ENCODE measurements at places on chromosomes 4 and X.
A peak's percentile ranks its signal among the peaks of the same experiment; 100 is the strongest.

- DNase-seq: no peak
Measured at GRCh38 chr4:100819505-100819904, 301.7 kb upstream of the EMCN start.

GRCh38 chrX:13506574-13506973 lies 62.8 kb upstream of the EGFL6 start:
- peak; percentile 28 for DNase-seq

- no peak for DNase-seq
Measured at GRCh38 chrX:110032534-110033147, 29.7 kb downstream of the TMEM164 start.

- DNase-seq: no peak
Measured at GRCh38 chr4:47974566-47974965, 41.9 kb downstream of the CNGA1 start.

DNA sequence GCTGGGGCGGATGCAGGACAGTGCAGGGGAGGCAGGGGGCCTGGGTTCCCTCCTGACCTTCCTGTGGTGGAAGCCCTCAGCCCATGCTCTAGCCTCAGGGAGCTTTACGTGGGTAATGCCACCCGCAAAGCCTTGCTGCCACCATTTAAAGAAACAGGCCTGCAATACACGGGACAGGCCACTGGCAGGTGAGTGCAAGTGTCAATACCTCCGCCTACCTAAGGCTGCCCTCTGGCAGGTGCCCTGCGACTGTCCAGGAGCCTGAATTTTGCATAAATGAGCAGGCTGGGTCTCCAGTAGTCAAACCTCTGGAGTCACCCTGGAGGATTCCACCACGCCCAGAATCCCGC lies 5.9 kb downstream of the CRMP1 start:
- no peak for DNase-seq

GRCh38 chr4:101186567-101187184 lies 160.7 kb downstream of the PPP3CA start:
- DNase-seq: no peak

GRCh38 chr4:142660728-142661127 lies 185.4 kb downstream of the INPP4B start:
- no peak for DNase-seq

- no peak for DNase-seq
Measured at GRCh38 chrX:44908153-44908552, 35.2 kb downstream of the KDM6A start.

DNA sequence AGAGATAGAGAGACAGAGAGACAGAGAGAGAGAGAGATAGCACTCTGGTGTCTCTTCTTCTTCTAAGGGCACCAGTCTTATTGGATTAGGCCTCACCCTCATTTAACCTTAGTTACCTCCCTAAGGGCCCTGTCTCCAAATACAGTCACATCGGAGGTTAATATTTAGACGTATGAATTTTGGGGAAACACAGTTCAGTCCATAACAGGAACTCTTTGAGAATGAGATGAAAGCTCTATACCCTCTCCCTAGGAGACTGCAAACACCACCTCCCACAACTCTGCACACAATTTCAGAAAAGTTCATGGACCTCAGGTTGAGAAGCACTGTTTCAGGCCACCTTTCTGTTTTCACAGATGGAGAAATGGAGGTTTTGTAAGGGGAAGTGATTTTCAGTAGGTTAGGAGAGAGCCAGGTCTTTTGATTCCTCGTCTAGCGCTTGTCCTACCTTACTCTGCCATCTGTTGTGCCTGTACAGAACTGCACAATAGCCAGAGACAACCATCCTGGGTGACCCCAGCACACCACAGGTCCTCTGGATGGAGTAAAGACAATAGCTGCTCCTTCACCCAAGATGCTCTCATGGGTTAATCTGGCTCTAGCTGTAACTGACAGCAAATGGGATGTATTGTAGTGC lies 16.9 kb upstream of the LOC101059915 start:
- DNase-seq: no peak

- no peak for DNase-seq
Measured at GRCh38 chrX:73561801-73562200, 1.2 kb upstream of the CHIC1 start.

DNA sequence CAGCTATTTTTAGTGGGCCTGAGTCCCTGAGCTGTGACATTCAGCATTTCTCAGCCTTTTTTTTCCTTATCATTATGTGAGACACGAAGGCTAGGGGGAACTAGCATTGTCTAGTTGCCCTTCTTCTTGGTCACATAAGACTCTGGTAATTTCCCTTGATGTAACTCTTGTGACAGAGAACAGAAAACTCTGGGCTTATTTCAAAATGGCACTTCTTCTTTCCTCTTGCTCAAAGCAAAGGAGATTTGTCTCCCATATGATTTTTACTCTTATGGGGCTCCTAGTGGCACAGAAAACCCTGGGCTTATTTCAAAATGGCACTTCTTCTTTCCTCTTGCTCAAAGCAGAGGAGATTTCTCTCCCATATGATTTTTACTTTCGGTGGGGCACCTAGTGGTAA lies 14.7 kb downstream of the ATXN3L start:
- no peak for DNase-seq

GRCh38 chr4:129362691-129363274 lies 266.8 kb downstream of the C4orf33 start:
- peak; percentile 57 for DNase-seq

GRCh38 chrX:148542481-148543255 lies 42.3 kb downstream of the AFF2 start:
- no peak for DNase-seq

DNA sequence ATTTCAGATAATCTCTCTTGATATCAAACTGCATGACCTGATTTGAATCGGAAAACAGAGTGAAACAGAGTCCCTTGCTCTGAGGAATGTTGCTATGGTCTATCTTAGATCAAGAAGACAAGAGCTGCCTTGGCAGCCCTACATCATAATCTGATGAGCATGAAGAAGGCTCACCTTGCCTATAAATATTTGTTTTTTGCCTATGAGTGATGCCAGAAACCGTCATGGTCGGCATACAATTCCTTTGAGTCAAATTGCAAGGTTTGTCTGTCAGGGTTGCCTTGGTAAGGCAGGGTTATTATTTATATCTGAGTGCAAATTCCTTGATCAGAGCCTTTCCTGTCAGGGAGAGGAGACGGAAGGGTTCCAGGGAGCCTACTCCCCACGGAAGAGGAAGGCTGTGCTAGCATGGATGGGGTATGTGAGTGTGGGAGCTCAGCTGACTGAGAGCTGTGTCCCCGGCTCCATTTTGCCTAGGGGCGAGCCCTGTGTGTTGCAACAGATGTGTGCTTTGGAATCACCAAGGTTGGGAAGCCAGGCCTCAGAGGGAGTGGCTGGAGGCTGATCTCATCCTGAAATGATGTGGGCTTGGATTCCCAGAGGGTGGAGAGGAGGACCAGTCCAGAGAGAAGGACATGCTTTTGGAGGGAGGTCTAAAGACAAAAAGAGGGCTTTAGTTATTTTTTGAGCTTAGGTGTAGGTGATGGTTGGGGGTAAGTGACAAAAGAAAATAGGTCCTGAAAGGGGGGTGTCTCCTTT lies 43.6 kb downstream of the RTL9 start:
- no peak for DNase-seq

- no peak for DNase-seq
Measured at GRCh38 chrX:71199252-71200008, 23.6 kb upstream of the GJB1 start.

DNA sequence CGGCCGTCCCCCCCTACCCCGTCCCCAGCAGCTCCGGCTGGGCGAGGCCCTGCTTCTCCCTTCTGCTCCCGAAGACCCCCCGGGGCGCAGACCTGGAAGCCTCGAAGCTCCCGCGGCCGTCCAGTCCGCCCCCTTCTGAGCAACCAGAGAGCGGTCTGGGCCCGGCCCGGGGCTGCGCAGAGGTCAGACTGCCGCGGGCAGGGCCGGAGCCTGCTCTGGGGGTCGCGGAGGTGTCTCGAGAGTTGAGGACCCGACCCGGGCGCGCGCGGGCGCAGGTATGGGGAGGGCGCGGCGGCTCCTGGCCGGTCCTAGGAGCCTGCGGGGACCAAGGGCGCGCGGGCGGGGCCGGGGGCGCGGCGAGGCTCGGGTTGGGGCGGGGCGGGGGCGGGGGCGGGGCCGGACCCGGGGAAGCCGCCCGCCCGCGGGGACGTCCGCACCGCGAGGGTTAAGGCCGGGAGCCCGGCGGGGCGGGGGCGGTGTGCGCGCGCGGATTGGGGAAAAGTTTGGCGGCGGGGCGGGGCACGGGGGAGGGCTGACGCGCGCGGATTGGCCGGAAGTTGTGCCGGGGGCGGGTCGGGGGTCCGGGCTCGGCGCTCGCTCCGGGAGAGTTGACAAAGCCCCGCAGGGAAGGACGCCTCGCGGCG lies at the start of gene FGFRL1:
Gene FGFRL1 (plus strand): TSS at position 605 of the 644 bp plus-strand sequence. CDS start 860 bp downstream, outside the sequence.
- DNase-seq: peak; percentile 73

DNA sequence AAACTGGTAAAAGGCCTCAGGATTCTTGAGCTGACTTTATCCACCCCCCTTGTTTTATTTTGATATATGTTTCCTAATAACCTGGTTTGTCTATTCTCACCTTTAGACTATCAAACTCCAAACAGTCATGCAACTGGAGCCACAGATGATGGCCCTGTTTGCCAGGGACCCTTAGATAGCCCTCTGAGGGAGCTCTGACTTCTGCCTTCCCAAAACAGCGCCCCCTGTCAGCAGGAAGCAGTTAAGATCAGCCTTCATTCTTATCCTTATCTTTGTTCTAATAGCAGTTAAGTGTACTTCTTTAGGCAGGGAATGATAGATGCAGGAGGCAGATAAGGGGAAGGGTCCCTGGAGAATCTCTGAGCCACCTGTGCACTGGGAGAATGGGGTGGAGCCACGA lies 27.5 kb upstream of the CXCL13 start:
- no peak for DNase-seq

GRCh38 chr4:54840992-54841768 lies 183.4 kb downstream of the KIT start:
- DNase-seq: no peak

- no peak for DNase-seq
Measured at GRCh38 chr4:24923550-24923949, 10.7 kb upstream of the CCDC149 start.

- DNase-seq: no peak
Measured at GRCh38 chrX:103616676-103617186, 9.0 kb downstream of the TCEAL3 start.

- DNase-seq: no peak
Measured at GRCh38 chr4:60611762-60612496, 588.2 kb upstream of the ADGRL3 start.

GRCh38 chrX:112800971-112801775 lies 39.5 kb downstream of the AMOT start:
- no peak for DNase-seq

GRCh38 chr4:156185514-156186055 lies 231.9 kb upstream of the CTSO start:
- no peak for DNase-seq

- peak; percentile 90 for DNase-seq
Measured at GRCh38 chr4:38189445-38189844, 229.2 kb downstream of the PTTG2 start.

DNA sequence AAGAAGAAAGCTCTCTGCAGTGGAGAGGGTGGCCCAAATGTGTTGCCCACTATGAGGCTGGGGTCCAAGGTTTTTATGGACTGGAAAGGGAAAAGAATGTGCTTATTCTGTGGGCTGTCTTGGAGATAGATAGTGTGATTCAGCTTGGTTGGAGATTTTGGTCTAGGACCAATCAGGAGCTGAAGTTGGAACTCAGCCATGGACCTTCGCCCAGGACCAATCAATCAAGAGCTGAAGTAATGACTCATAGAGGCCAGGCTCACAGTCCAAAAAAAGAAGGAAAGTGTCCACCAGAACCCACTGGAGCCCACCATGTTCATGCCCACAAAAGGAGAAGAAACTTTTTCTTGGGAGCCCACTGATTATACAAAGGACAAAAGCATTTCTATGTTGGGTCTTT lies 369.5 kb downstream of the UBE2NL start:
- DNase-seq: no peak

- peak; percentile 53 for DNase-seq
Measured at GRCh38 chr4:100581337-100581736, 63.5 kb upstream of the EMCN start.

DNA sequence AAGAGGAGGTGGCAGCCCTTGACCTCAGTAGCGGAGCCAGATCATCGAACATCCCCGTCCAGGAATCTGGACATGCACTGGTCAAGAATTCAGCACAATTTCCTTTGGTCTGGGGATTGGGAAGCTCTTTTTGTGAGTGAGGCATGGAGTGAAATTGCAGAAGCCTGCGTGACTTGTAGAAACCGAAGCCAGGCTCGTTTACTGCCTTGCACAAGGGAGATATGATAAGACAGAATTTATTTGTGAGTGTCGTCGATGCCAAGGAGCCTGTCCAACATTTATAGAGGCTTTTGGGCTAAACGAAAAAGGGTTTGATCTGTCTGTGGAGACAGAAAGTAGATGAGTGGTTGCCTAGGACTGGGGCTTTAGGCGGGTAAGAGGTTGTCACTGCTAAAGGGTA lies 50.6 kb downstream of the TBL1X start:
- DNase-seq: no peak

DNA sequence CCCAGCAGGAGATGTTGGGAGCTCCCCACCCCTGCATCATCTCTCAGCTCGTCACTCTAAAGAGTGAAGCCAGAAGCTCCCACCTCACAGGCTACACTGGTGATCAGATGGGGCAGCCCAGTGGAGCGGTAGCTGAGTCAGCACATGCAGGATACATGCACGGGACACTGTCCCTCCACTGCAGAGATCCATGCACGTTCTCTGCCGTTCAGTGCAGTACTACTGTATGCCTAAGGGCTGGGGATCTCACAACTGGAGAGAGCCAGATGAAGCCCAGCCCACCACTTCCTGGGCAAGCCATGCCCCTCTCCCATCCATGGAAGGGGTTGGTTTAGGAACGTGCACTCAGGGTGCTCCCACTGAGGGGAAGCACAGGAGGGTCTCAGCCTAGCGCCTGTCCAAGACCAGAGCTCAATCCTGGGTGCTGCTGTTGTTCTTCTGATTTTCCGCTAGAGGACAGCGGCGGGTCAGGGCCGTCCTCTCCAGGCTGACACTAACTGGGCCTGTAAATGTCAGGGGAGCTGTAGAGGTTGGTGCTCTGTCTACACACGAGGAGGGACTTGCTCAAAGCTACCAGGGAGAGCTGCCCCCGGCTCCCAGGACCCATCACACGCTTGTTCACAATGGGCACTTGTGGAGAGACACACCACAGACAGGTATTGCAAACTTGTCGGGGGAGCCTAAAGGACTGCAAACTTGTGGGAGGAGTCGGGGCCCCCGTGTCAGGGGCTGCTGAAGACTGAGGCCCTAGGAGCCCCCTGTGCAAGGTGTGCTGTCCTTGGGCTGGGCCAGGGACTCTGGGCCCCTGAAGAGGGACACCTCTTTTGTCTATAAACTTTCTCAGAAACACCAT lies 18.2 kb upstream of the ABLIM2 start:
- DNase-seq: peak; percentile 19

DNA sequence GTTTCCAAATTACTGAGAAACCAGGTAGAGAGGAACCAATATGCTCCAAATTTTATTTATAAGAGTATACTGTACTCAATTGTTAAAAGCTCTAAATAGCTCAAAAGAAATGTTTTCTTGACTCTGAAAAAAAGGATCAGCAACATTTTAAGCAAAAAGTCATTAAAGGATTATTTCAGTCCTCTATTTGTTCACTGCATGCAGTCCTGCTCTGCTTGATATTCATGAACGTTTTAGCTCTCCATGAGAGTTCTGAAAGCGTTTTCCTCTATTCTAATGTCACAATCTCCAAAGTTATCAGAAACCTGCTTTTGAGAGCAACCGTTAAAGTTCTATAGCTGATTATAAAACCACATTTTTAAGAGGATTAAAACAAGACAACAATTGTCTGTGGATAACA lies 110.5 kb downstream of the APOOL start:
- no peak for DNase-seq

- no peak for DNase-seq
Measured at GRCh38 chr4:47287735-47288134, 175.8 kb downstream of the COMMD8 start.

Data from HCT116 (cell line).